Body of pancreas (tissue), 4 donors: ENCODE measurements at places on chromosomes 5 and 9.

GRCh38 chr5:135151256-135151655 is 117.2 kb upstream of the PITX1 start:
- DNase-seq = no peak

DNA sequence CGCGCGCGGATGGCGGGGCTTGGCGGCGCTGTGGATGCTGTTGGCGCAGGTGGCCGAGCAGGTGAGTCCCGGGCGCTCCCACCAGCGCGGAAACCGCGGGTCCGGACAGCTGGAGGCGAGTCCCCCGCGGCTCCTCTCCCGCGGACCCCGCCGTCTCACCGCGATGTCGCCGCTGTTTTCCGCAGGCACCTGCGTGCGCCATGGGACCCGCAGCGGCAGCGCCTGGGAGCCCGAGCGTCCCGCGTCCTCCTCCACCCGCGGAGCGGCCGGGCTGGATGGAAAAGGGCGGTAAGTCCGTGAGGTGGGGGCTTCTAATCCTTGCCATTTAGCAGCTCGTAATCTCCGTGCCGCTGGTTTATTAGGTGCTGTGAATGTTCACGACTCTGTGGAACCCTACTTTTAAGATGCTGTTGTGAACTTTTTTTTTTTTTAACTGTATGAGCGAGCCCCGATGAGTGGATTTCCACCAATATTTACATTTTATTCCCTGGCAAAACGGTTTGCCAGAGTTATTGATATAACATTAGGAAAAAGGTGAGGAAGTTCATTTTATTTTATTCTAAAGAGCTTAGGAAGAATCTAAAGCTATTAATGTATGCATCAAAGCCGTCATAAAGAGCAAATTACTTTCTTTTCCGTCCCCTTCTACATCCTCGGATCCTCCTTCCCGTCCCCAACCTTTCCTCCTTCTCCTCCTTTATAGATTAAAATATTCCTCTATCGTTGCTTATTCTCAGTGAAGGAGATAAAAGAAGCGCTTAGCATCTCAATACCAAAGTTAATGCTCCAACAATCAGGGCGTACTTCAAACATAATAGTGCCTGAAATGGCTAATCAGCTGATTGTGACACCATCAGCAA is 579 bp downstream of the ADAMTS16 start:
- DNase-seq = no peak

- DNase-seq = no peak
These were observed 98.4 kb downstream of the LMNB1 start for GRCh38 chr5:126875303-126875785.

DNA sequence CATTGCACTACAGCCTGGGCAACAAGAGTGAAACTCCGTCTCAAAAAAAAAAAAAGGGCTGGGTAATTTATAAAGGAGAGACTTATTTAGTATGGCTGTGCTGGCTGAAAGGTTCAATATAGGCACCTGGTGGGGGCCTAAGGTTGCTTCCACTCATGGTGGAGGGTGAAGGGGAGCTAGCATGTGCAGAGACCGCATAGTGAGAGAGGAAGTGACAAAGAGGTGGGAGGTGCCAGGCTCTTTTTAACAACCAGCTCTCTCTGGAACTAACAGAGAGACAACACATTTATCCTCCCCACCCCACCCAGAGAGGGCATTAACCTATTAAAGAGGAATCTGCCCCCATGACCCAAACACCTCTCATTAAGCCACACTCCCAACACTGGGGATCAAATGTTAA is 28.9 kb upstream of the SERINC5 start:
- DNase-seq = no peak

DNA sequence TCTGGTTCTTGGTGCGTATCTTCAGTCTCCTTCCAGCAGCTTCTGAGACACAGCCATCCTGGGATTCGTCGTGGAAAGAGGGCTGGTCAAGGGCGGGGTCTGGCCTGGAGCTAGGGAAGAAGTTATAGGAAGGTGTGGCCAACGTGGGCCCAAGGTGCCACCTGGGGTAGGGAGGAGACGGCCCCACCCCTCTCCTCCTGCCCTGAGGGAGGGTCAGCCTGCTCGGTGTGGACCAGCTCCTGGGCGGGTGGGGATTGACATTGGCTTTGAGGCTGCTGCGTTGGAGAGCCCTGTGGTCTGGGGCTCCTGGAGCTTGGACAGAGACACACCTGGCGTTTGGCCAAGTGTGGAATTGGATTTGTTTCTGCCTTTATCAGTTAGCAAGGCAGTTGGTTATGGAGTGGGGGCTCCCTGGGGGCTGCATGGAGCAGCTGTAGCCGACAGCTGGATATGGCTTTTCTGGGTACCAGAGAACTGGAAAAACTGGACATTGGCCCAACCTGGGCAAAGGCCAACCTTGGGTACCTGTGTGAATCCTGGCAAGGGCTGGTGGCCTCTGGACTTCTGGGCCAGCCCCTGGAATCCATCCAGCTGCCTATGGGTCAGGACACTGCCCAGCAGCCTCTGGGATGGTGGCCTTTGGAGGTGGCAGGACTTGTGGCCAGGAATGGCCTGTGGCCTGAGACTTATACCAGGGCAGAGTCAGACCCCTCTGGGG is 75.7 kb upstream of the PPP1R26 start:
- no peak for DNase-seq

DNA sequence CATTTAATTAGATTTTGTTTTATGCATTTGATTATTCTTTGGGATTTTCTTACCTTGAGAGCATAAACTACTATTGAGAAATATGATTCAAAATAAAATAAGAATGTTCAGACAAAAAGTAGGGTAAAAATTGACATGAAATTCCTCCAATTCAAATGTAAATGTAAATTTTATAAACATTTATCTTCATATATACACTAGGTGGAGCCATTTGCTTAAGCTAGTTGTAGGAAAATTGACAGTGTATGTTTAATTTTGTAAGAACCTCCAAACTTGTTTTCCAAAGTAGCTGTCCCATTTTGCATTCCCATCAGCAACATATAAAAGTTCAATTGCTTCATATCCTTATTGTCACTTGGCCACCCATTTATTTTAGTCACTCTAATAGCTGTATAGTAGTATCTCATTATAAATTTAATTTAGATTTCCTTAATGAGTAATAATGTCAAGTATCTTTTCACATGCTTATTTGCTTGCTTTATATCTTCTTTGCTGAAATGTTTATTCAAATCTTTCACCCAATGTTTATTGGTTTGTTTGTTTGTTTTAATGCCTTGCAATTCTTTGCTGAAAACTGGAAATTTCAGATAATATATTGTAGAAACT is 37.6 kb upstream of the SLCO6A1 start:
- DNase-seq = no peak

- DNase-seq = no peak
These were observed 128.8 kb downstream of the SLC24A2 start for GRCh38 chr9:19660019-19660418.
